CD4-positive, alpha-beta T cell treated with Interferon gamma for 1 hour (primary cell): ENCODE measurements at places on chromosomes 13 and 19.
A peak's percentile ranks its signal among the peaks of the same experiment; 100 is the strongest.

DNA sequence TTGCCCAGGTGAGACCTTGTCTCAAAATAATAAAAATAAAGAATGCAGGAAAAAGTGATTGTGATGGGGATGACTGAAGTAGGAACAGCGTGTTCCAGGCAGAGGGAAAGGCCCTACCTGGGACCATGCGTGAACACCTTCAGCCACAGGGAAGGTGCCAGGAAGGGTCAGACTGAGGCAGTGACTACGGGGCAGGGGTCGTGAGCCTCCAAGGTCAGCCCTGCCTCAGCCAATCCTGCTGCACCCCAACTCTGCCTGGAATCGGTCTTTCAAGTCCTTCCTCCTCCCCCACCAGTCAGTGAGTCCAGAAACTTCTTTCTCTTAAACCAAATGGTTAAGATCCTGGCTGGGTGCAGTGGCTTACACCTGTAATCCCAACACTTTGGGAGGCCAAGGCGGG is 16.1 kb upstream of the TLE2 start:
- DNase-seq = no peak

- no peak for DNase-seq
Measured at GRCh38 chr13:95275322-95276036, 25.8 kb downstream of the ABCC4 start.

GRCh38 chr13:108574856-108575255 is 54.6 kb upstream of the MYO16 start:
- DNase-seq = no peak

- no peak for DNase-seq
Measured at GRCh38 chr19:3983936-3984583, 1.2 kb downstream of the EEF2 start.

DNA sequence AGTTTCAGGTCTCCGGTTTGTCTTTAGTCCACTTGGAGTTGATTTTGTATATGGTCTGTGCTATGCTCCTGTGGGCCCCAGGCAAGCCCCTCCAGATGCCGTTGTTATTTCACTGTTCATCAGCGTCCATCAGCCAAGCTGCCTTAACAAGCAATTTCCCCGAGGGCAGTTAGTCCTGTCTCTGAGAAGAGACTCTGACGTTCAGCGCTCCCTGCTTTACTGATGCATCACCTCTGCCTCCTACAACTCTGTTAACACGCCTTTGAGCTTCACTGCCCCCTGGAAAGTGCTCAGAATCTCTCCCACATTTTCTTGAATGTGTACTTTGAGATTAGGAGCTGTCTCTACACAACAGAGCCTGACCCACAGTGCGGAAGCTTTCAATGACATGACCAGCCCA is 41.8 kb upstream of the UBAC2 start:
- no peak for DNase-seq

GRCh38 chr13:67156723-67157060 is 73.4 kb downstream of the PCDH9 start:
- DNase-seq = no peak

- DNase-seq = no peak
Measured at GRCh38 chr13:108755083-108755482, 125.7 kb downstream of the MYO16 start.

DNA sequence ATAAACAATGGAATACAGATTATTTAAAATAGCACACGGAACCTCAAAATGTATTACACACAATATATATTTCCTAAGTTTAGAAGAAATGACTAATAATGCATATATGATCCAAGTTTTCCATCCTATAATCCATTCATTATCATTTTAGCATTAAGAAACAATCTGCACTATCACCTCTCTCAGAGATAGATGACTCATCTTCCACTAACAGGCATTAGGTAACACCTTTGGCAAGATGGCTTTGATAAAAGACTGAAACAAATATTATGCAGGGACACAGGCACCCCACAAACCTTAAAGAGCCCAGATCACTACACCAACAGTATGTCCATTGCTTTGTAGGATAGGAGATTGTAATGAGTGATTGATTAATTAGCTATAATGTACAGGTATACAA is 4.1 kb downstream of the ENOX1 start:
- no peak for DNase-seq

- peak; percentile 79 for DNase-seq
Measured at GRCh38 chr19:5627395-5627904, 4.6 kb downstream of the SAFB start.

DNA sequence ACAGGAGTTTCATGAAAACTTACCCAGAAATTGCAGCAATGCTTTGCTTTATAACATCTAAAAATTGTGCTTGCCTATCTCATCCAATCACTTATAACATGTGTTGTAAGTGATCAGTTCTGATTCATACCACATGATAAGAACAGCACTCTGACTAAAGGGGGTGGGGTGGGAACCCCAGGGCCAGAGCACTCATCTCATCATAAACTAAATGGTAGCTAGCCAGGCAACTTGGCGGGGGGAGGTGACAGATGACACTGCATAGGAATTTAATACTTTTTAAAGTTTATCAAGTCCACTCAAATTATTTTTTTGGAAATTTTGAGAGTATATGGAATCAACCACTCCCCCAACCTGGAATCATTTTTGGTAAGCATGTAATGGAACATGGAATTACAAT is 42.1 kb downstream of the FOXO1 start:
- DNase-seq = no peak

- DNase-seq = peak; percentile 80
Measured at GRCh38 chr19:56477429-56478338, 539 bp upstream of the ZNF667 start.

- DNase-seq = no peak
Measured at GRCh38 chr13:26325876-26326275, 71.9 kb downstream of the CDK8 start.

DNA sequence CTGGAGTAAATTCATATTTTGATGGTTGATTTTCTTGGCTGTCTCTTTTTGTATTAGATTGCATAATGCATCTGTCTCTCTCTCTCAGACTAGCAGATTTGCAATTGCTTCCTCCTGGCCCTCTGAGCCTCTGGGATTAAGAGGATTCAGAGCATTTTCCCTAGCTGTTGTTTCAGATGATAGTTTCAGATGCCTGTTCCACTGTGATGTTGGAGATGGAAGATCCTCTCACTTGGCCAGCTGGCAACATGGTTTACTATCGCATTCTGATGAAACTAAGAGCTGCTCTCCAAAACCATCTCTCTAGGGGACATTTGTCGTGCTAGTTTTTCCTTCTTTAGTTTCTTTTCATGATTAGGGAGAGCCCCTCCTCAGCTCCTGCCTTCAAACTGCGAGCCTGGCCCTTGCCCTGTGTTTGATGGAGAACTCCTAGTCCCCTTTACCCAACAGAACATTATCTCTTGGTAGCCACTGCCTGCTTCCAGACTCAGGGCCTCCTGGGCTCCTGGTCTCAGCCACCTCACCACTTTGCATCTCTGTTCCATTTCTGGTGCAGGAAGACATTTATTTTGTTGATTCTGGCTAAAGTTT is 244.6 kb downstream of the B3GLCT start:
- no peak for DNase-seq

DNA sequence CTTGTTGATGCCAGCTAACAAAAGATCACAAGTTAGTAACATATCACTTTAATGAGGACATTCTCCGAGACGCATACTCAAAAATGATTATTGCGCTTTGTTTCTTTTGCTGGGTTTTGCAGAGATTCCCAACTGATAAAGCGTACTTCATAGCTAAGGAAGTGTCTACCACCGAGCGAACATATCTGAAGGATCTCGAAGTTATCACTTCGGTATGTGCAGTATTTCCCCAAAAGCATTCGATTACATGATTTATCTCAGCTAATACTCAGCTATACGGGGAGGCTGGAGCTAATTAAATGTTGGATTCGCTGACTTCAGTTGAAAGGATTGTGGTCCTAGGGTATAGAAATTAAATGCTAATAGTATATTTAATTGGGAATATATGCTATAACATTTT is 166.3 kb downstream of the STK24 start:
- DNase-seq = no peak

GRCh38 chr13:110872768-110873638 is 41.9 kb downstream of the ANKRD10 start:
- no peak for DNase-seq

- no peak for DNase-seq
Measured at GRCh38 chr13:53073711-53074110, 45.1 kb downstream of the OLFM4 start.

DNA sequence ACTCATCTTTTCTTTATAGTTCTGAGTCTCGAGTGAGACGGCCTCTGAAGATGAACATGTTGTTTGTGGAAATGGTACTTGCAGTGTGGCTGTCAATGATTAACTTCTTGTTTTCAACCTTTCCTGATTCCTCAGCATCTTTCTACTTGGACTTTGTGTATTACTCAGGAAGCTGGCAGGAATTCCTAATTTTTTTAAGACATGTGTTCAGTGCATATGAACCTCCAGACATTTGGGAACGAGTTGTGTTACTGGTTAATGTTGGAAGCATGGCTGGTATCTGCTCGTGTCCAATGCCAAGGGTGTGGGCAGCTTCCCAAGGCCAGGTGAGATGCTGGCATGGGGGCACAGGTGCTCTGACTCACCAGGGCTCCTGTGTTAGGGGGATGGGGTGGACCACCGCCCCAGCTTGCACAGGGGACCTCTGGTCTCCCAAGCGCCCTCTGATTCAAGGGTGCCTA is 61.1 kb upstream of the MCF2L start:
- no peak for DNase-seq

GRCh38 chr13:113489171-113489548 is 1.4 kb downstream of the DCUN1D2 start:
- no peak for DNase-seq

- no peak for DNase-seq
Measured at GRCh38 chr13:108495646-108496361, 133.6 kb upstream of the MYO16 start.

DNA sequence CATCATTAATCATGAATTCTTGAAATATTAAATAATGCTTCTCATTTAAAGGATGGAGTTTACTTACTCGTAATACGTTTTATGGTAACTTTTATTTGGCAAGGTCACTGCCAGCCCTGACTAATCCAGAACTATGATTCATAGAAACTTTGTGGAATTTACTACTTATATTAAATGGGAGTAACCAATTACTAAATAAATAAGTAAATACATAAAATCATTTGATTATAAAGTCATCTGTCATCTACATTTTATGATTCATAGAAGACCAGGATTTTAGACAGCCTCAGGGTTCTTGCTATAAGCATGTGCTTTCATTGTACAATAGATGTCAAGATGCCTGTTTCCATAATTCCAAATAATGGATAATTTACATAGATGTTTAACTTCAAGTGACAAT is 611.1 kb downstream of the TBC1D4 start:
- DNase-seq = no peak

- DNase-seq = no peak
Measured at GRCh38 chr13:46728777-46729176, 68.2 kb downstream of the ESD start.

- peak; percentile 39 for DNase-seq
Measured at GRCh38 chr19:13260883-13261653, 110.9 kb downstream of the IER2 start.

DNA sequence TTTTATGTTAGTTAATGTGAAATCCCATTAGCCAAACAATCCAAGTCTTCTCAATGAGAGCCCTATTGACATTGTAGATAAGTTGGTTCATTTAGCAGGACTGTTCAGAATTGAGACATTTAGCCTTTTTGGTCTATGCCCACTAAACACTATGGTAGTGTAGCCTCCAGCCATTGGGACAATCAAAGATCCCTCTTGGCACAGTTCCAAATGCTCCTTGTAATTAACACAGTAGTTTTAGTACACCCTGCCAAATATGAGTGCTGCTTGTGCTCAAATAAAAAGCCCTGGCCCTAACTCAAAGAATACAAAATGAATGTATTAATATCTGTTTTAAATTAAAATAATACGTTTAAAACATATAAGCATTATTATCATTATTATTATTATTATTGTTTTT is 15.4 kb upstream of the FAM216B start:
- DNase-seq = no peak

- DNase-seq = no peak
Measured at GRCh38 chr19:20367811-20368294, 197.7 kb downstream of the ZNF737 start.

- DNase-seq = no peak
Measured at GRCh38 chr13:46804391-46804815, 7.4 kb upstream of the ESD start.

- DNase-seq = no peak
Measured at GRCh38 chr13:82356667-82357410, 1525.4 kb downstream of the SLITRK1 start.

DNA sequence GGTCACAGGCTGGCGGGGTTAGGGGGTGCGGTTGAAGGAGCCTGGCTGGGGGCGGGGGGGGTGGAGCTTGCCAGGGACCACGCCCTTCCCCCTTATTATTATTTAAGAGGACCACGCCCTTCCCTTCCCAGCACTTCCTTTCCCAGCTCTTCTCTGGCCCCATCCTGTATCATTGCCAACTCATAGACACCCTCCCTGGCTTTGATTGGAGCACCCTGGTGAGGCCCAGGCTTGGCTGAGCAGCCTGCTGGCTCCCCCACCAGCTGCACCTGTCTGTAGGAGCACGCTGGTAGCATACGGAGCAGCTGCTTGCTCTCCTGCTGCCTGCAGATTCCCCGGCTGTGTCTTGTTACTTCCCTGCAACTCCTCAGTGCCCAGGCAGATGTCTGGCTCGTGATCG is 62.5 kb upstream of the PDX1 start:
- DNase-seq = no peak

DNA sequence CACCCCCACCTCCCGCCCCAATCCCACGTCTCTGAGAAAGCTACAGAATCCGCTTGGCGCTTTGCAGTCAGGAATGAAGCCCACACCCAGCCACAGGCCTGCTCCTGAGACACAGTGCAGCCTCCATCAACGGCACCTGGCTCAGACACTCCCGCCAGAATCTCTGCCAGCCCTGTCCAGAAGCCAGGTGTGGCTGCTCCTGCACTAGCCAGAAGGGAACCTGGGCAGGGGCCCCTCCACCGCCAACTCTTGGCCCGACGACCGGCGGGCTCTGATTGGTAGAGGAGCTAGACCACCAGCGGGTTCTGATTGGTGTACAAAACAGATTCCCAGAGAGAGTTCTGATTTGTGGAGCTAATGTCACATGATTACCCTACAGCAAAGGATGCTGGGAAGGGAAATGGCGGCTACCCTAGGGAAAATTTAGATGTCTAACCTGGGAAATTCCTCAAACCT is 2.9 kb upstream of the PPP6R1 start:
- DNase-seq = no peak

DNA sequence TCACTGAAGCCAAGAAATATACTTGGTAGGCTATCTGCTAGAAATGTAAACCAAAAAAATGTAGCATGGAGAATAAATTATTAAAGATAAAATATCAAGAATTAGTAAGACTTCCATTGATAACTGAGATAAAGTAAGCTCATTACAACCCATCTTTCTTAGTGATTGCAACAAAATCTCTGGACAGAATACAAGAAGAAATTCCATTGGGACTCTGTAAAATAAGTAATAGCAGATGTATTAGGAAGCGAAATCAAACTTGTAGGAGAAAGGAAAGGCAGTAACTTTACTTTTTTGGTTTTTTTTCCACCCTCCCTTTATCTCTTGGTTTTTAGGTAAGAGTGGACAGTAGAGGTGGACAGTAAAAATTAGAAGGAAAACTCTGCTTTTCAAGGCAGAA is 605.7 kb downstream of the DACH1 start:
- DNase-seq = no peak

DNA sequence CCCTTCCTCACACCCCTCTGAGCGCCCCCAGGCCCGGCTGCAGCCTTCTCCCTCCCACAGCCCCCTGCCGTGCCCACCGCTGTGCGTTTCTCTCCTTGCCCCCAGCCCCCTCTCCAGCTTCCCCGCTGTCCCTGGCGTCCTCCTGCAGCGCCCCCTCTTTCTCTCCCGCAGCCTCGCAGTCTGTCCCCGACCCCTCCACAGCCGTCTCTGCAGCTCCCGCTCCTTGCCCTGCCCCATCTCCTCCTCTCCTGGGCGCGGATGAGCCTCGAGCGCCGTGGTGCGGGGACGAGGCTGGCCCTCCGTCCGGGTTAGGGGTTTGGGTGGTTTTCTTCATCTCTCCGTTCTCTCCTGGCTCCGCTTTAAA is 1.1 kb downstream of the KMT5C start:
- no peak for DNase-seq
